HS-27A (cell line): ENCODE measurements at places on chromosomes 1 and 21.

GRCh38 chr1:187844313-187844712 is 1015.6 kb downstream of the PLA2G4A start:
- DNase-seq: no peak

- DNase-seq: no peak
Observed at GRCh38 chr1:234258071-234258470, 115.2 kb upstream of the COA6 start.

DNA sequence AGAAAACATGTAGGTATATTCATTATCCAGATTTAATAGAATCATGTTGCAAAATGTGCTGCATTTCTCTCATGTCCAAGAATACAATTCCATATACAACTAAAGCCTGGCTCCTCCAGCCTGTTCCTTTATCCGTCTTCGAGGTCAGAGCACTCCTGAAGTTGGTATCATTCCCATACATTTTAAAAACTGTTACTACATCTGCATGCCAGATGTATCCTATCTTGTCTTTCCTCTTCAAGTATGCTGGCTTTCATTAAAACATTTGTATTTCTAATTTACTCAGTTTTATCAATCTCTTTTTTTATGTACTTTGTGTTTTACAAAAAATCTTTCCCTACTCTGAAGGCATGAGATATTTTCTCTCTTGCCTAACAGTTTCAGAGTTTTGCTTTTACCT is 536.6 kb upstream of the USP24 start:
- no peak for DNase-seq

DNA sequence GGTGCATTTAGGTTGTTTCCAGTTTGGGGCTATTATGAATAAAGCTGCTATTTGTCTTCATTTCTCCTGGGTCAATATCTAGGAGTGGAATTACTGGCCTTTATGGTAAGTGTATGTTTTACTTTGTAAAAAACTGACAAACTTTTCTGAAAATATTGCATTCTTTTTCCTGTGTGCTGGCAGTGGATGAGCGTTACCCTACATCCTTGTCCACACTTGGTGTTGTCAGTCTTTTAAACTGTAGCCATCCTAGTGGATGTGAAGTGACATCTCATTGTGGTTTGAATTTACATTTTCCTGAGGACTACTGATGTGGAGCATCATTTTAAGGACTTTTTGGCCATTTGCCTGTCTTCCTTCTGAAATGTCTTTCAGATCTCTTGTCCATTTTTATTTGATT is 35.9 kb downstream of the TRPM2 start:
- DNase-seq: no peak

- no peak for DNase-seq
Observed at GRCh38 chr1:110161165-110161564, 10.9 kb downstream of the SLC6A17 start.
